Activated CD4-positive, alpha-beta T cell treated with anti-CD3 and anti-CD28 coated beads, Interleukin-2, Interleukin-4, amounts not matched to agents 100 ng/mL and 50 ng/mL, durations not matched to agents 16 hours and 8 hours (primary cell): ENCODE measurements at places on chromosomes 2 and 18.

- DNase-seq = no peak
Measured at GRCh38 chr2:10963155-10963554, 51.4 kb downstream of the KCNF1 start.

DNA sequence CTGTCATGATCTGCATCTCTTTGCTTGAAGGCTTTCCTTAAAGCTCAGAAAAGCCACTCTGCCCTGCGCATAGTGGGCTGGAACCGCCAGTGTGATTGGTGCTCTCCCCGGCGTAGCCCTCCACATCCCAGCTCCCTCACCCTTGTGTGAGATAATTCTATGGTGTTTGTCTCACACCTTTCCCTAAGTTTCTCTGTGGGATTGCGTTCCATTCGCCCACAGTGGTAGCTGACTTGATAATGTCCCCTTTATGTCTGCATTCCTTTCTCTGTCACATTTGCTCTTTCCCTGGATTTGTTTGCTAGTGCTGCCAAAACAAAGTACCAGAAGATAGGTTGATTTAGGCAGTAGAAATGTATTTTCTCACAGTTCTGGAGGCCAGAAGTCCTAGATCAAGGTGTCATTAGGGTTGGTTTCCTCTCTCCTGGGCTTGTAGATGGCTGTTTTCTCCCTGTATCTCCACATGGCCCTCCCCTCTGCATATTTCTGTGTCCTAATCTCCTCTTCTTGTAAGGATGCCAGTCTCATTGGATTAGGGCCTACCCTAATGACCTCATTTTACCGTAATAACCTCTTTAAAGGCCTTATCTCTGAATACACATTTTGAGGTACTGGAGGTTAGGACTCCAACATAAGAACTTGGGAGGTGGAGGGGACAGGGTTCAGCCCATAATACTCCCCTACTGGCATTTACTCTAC, 7.4 kb upstream of the TMEM87B start:
- no peak for DNase-seq

DNA sequence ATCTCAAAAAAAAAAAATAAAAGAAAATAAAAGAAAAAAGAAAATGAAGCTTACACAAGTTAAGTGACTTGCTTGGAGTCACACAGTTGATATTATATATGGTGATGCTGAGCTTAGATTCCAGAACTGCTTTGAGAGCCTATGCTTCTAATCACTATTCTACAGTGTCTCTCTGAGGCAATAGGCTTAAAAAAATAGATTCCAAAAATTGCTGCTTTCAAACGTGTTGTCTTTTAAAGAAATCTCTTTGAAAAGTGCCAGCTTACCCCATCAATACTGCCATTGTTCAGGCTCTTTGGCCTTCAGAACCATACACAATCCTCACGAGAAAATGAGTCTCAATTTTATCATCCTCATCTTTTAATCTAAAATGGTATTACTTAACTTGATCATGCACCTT, 102.6 kb downstream of the CDK15 start:
- no peak for DNase-seq

- no peak for DNase-seq
Measured at GRCh38 chr2:241217320-241218031, 29.0 kb downstream of the ANO7 start.

DNA sequence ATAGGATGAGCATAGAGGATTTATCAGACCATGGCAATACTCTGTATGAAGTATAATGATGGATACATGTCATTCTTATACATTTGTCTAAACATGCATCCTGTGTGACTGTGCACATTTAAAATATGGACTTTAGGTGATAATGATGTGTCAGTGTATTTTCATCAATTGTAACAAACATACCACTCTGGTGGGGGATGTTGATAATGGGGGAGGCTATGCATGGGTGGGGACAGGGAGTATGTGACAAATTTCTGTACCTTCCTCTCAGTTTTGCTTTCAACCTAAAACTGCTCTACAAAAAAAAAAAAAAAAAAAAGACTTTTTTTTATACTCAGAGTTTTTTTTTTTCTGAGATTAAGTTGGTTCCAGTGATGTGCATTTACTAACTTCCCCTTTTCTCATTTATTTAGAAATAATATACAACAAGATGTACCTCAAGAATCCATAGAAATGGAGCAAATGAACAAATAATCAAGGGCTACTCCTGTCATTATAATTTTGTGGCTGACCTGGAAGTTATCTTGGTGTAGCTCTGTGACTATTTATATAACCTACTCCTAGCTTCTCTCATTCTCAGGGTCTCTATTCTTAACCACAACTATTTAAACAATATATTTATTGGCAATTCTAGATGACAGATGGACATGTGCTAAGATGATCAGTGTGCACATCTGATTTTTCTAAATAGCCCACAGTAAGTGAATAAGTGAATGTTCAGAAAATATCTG, 108.9 kb upstream of the ITGA4 start:
- DNase-seq = no peak

- no peak for DNase-seq
Measured at GRCh38 chr2:174870787-174871186, 106.5 kb upstream of the CHRNA1 start.
